Caudate nucleus (tissue), 63 donors: ENCODE measurements at places on chromosomes 4 and X.

DNA sequence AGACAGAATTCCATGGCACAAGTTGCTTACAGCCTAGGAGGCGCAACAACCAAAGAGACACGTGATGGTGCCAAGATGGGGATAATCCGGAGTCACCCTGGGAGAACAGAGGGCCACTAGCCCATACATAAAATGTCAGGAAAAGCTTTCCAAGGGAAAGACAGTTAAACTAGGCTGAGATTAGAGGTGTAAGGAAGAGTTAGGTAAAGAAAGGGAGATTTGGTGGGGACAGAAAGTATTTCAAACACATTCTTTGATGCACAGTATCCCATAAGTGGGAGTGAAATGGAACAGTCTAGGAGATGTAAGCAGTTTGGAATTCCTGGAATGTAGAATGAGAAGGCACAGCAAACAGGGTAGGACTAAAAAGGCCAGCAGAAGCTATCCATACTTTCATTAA, 860.9 kb upstream of the LCORL start:
- no peak for DNase-seq

GRCh38 chr4:142230991-142231390, 594.6 kb downstream of the IL15 start:
- no peak for DNase-seq

GRCh38 chrX:96707804-96708203, 23.2 kb downstream of the DIAPH2 start:
- DNase-seq, result no peak

DNA sequence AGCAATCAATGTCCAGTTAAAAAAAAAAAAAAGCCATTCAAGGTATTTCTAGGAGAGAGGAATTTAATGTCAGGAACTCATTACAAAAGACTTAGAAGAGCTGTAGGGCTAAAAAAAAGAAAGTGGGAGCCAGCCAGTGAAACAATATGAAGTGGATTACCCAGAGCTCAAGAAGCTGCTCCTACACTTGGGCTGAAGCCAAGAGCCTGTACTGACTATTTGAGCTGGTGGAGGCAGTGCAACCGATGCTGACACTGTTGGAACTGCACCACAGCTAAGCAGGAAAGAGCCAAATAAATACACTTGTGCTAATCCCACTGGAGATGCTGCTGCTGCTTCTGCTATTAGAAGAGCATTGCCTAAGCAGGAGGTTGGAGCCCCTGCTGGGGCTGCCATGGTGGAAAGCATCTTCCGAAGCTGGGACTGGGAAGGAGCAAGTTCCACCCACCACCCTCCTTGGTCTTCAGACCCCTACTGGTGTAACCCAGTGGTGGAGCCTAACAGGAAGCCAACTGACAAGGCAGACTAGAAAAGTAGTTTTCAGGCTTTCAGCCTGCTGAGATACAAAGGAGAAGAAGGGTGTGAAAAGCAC, 65.4 kb downstream of the CXXC4 start:
- DNase-seq, result no peak

- no peak for DNase-seq
Observed at GRCh38 chr4:17385403-17385802, 126.5 kb downstream of the QDPR start.

- DNase-seq, result no peak
Observed at GRCh38 chr4:69058410-69059059, 37.7 kb upstream of the UGT2B7 start.

DNA sequence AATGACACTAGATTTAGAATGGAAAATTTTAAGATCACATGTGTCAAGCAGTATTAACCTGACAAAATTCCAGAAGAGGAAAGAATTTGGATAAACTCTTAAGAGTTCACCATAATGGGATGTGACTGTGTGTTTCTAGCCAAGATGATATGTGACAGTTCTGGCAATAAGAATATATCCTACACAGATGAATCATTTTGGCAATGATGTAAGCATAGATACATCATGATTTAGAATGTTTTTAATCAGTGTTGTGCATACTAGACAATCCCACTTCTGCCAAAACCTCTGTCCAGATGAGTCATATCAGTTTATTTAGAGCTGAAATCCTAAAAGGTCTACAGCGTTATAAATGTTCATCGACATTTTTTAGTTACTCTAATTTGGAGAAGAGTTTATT, 48.8 kb downstream of the PTCHD1 start:
- no peak for DNase-seq
